ENCODE measurements at places on chromosomes 2 and 18.
A peak's percentile ranks its signal among the peaks of the same experiment; 100 is the strongest.

DNA sequence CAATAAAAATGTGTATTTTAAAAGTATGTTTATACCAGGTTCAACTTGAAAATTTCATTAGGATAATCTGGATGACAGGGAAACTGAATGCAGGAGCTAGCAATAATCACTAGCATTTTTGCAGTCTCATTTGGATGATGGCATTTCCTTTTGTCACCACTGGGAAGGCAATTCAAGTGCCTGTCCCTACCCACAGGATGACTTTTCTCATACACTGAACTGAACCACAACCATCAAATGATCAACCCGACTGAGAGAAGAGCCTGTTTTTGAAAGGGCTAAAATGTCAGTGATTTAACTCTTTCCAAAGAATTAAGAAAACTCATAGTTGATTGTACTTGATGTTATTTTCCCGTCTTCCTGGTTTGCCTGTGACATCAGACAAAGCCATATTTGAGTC is 115.0 kb downstream of the FAM124B start:
- peak; percentile 16 for DNase-seq

DNA sequence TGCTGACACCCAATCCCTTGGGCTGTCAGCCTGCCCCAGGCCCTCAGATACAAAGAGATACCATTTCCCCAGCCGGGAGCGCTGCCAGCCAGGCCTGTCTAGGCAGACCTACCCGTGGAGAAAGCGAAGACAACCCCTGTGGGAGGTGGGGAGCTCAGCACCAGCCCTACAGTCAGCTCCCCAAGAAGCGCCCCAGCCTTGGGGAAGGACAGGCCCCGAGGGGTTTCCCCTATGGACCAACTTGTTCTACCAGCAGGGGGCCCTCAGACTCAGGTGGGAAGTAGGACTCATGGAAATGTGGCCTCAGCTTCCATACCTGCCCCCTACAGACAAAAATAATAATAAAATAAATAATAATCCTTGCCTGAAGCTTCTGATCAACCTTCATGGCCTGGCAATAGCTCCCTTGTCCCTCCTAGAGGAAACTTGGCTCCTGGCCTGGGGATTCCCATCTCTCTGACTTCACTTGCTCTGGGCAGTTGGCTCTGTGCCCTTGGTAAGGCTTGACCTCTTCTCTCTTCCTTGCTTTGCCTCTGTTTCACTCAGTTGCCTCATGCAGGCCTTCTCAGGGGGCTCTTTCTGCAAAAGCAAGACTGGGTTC is 7.0 kb downstream of the SLC35F6 start:
- peak; percentile 92 for DNase-seq

GRCh38 chr2:80380736-80381135 is 76.2 kb upstream of the LRRTM1 start:
- DNase-seq = no peak

DNA sequence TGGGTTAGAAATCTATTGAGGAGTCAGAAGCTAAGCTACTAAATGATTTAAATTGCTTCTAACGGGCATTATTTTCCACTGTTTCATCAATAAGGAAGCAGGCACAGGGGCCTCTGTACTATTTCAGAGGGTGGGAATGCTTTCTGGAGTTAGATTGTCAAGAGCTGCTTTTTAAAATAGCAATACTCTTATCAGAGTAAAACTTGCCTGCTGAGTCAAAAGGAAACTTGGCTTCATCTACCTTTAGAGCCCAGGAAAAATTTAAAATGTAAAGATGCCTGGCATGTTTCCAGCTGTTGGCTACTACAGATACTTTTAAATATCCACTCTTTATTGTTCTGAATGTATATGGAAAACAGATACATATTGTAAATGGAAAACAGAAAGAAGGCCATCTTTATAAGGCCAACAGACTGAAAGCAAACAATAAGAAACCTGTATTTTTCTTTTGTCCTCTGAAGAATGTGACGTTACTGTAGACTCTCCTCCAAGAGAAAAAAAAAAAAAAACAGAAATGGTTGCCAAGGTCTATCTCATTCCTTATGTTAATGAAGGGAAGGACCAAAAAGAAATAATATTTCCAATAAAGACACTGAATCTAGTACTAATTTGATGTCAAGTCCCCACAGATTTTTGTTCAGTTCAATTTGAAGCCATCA is 79.1 kb downstream of the FIGN start:
- DNase-seq = no peak

- peak; percentile 14 for DNase-seq
Observed at GRCh38 chr2:368386-368785, 80.5 kb upstream of the ALKAL2 start.

GRCh38 chr18:23280844-23281243 is 145.6 kb downstream of the CABLES1 start:
- no peak for DNase-seq

DNA sequence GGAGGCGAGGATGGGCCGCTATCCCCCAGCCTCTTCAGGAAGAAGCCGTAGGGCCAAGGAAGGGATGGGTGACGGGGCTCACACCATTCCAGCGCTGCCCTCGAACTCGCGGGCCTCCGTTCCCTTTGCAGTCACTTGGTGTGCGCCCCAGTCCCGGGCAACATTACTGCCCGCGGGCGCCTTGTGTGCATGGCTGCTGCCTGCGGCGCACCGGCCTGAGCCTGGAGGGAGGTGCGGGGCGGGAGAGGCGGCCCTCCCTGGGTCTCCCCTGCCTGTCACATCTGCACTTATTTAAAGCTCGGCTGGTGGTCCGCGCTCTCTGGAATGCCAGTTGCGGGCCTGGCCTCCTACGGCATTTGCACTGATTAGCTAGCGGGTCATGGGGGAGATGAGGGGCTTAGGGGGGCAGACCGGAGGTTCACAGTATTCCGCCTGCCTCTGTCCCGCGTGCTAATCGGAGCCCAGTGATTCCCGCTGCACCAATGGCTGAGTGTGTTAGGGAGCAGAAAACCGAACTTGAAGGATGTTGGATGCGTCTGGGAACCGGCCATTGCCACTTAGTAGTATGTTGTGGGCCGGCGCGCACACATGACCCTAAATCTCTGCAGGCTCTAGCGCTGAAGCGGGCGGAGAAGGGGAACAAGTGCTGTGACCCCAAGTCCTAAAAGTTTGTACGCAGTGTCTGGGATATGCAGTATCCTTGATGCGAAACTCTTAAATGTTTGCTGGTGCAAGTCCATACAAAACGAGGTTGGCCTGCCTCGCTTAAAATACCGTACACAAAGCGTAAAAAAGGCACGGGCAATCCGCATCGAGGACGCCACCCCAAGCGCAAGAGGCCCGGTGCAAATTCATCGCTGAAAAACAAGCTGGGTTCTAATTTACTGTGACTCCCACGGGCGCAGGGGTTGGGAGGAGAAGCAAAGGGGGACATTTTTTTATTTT is 161.2 kb upstream of the SIX2 start:
- DNase-seq = no peak

GRCh38 chr18:51041677-51042352 is 11.8 kb downstream of the SMAD4 start:
- no peak for DNase-seq

DNA sequence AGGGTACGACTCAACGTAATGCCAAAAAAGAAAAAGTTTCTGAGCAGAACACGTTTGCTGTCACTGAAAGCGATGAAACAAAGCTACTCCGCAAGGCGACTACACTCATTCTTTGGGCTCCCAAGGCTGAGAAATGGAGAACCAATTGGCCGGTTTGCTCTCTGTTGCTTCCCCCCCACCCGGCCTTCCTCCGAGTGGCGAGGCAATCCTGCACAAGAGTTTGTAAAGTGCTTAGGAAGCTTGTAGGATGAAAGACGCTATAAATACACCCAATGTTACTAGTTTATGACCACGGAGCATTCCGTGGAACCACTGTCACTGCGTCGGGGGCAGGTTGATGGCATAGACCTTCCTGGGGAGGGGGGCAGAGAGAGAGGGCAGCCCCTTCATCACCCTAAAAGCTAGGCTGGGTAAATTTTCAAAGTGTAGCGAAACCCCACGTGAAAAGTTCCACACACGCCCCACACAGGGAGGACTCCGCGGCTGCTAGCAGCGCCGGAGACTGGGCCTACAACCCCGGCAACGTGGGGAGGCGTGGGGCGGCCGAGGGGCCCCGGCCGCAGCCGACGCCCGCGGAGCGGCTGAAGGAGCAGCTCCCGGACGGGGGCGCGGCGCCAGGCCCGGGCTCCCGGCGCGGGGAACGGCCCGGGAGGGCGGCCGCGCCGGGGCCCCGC is 915 bp downstream of the CUL3 start:
- peak; percentile 55 for DNase-seq

GRCh38 chr18:71114550-71115210 is 825.8 kb downstream of the SOCS6 start:
- DNase-seq = no peak

- DNase-seq = no peak
Observed at GRCh38 chr2:154688373-154688772, 10.1 kb upstream of the KCNJ3 start.

DNA sequence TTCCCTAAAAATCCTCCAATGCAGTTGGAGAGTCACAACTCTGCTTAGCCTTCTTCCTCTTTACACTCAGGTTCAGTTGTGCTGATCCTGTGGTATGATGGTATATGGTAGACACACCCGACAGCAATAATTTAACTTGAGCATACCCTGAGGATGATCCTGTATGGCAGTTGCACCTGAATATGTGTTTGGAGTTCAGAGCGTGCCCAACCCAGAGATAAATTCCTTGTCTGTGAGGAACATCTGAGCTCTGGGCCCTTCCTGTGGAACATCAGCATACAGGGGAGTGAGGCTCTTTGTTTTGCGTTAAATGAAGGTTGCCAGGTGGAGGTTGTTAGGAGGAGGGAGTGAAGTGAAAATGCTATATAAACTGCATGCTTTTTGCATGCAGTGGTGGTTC is 187.7 kb downstream of the MYO3B start:
- no peak for DNase-seq

DNA sequence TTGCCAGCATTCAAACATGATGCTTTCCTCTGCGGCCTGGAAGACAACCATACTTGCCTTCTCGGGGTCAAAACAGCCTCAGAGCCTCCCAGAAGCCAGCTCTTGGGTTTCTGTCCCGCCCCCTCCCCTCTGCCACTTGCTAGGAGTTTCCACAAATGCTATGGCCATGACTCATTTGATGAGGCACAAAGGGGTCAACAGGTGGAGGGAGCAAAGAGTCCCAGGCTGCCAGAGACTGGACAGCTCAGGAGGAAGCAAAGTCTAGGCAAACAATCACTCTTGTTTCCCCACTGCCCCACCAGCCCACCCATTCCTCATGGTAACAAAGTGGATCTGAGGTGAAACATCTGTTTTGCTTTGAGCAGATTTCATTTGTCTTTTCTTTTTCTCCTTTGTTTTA is 551.1 kb downstream of the TNS1 start:
- peak; percentile 88 for DNase-seq

- DNase-seq = peak; percentile 96
Observed at GRCh38 chr2:39631718-39632117, 34.0 kb upstream of the TMEM178A start.

GRCh38 chr2:16040271-16041010 is 100.1 kb downstream of the MYCN start:
- DNase-seq = no peak

GRCh38 chr2:55431982-55432627 is 12.4 kb upstream of the CCDC88A start:
- peak; percentile 49 for DNase-seq

DNA sequence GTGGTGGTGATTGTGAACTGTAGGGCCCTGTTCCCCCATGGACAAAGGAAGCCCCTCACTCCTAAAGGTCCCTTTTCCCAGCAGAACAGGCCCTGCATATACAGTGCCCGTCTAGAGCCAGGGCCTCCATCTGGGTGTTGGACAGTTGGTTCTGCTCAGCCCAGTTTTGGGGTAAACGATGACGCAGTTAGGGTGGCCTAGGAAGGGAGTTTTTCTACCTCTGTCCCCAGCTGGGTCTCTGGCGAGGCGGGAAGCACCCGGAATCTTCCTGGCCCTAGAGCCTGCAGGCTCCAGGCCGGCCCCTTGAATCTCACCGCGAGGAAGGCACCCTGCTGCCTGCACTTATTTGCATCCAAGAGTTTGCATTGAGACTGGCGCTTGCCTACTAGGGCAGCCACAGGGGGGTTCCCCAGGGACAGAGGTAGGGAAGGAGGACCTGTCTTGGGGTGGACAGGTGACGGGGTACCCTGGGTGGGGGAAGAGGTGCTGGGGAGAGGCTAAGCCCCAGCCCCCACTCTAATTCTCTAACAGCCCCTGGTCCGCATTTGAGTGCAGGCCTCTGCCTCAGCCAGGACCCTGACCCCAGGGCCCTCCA is 529 bp upstream of the MTA3 start:
- DNase-seq = no peak

- no peak for DNase-seq
Observed at GRCh38 chr2:113275556-113276215, 3.0 kb downstream of the PAX8 start.

GRCh38 chr2:48693645-48694044 is 61.9 kb downstream of the LHCGR start:
- peak; percentile 66 for DNase-seq

DNA sequence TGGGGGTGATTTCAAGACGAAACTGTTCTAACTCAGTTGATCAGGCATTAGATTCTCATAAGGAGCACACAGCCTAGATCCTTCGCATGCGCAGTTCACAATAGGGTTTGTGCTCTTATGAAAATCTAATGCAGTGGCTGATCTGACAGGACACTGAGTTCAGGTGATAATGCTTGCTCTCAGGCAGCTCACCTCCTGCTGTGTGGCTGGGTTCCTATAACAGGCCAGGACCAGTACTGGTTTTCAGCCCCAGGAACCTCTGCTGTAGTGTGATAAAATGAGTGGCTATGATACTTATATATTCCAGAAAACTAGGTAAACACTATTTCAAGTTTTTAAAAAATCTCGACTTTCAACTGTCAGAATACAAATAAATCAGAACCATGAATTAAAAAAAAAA is 271.4 kb downstream of the GALNT13 start:
- no peak for DNase-seq

- no peak for DNase-seq
Observed at GRCh38 chr2:68519236-68519635, 51.9 kb downstream of the APLF start.

DNA sequence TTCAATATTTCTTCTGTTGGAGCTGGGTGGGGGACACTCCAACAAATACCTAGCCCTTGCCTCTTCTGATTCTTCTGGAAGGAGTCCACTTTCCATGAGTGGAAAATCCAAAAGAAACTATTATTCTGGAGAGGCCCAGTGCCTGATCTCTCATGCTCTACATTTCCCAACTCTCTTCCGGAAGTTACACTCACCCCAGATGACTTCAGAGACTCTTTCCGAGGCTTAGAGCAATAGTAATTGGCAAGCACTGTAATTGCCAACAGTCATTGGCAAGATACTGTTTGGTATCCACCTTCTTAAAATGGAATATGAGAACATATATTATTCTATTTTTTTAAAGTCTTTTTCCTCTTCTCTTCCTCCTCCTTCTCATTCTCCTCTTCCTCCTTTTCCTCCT is 60.5 kb upstream of the CYRIA start:
- DNase-seq = no peak

DNA sequence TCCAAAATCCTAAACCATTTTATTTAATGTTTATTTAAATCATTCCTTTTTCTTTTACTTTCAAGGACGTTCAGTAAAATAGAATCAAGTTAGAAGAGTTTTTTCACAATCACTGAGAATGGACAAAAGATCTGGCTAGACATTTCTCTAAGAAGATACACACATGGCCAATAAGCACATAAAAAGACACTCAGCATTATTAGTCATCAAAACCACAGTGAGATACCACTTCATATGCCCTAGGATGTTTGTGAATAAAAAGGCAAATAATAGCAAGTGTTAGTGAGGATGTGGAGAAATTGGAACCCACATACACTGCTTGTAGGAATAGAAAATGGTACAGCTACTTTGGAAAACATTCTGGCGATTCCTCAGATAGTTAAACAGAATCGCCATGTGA is 76.1 kb downstream of the RHBDD1 start:
- DNase-seq = peak; percentile 76

GRCh38 chr2:160043265-160043664 is 19.1 kb downstream of the PLA2R1 start:
- DNase-seq = peak; percentile 87

Measured in M059J (cell line).